Stimulated activated CD8-positive, alpha-beta memory T cell treated with anti-CD3 and anti-CD28 coated beads, Interleukin-4, amount 100 ng/mL, for 4 hours (primary cell): ENCODE measurements at places on chromosomes 12 and 14.

GRCh38 chr12:32505067-32505945 lies 105.9 kb downstream of the FGD4 start:
- DNase-seq: no peak

- no peak for DNase-seq
Observed at GRCh38 chr14:94031161-94031882, 5.2 kb downstream of the OTUB2 start.

DNA sequence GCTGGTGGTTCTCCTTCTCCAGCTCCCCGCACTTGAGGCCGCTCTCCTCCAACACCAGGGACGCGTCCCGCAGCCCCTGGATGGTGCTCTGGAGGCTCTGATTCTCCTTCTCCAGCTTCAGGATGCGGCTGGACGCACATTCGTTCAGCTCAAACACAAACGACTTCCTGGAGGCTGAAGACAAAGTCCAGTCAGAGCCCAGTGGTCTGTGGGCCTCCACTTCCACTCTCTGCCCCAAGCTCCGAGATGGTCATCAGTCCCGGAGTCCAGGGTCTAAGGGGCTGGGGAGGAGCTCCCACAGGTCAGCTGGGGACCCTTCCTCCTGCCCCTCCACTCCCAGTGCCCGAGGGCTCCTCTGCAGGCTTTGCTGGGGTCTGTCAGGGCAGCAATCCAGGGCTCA lies 76.6 kb upstream of the GPR68 start:
- no peak for DNase-seq

GRCh38 chr12:86727160-86727559 lies 471.0 kb upstream of the MGAT4C start:
- no peak for DNase-seq

DNA sequence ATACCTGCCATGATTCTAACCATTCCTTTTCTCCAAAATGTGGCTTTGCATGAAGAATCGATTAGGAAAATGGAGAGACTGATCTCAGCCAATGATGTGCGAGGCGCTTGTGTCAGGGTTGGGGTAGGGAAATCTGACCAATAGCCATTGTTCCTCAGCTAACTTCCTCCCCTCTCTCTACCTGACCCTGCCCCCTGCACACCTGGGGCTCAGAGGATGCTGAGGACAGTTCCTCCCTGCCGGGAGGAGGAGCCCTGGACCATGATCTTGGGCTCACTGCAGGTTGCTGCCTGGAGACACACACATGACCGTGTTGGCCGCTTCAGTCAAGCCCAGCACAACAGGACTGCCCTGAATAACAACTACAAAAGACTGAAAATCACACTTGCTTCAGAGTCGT lies 119.8 kb upstream of the SFSWAP start:
- no peak for DNase-seq

DNA sequence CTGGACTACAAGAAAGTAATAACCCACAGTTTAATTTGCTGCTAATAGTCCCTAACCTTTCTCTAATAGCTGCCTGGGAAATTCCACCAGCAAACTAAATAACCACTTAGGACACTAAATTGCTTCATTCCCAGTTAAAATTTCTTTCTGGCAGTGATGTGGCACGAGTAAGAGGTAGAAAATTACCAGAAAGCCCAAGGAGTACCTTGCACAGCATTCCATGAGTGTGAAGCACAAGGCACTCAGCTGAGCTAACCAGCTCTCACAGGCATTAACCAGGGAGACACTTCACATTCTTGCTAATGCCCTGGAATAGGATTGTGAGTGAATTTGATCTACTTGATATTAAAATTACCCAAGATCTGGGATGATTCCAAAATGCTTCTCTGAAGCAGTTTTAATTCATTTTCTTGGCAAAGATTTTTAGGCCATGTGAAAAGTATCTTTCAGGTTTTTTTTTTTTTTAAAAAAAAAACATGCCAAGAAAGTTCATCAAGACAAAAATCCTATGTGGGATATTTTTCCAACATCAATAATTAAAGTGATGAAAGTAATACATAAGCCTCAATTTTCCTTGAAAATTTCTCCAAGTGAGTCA lies 29.5 kb downstream of the TSPAN8 start:
- DNase-seq: no peak

DNA sequence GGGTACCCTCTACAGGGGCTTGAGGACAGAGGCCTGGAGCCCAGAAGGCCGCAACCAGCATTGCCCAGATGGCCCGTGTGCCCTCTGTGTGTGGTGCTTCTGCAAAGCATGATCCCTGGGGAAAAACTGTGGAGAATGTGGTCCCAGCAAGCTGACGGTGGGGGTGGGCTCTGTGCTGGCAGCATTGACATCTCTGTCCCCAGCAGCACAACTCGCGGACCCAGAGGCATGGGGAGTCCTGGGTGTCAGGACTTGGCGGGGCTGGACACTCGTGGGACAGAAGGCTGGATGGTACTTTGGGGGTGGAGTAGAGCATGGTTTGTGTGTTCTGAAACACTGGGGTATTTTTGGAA lies 4.3 kb downstream of the CLBA1 start:
- no peak for DNase-seq

DNA sequence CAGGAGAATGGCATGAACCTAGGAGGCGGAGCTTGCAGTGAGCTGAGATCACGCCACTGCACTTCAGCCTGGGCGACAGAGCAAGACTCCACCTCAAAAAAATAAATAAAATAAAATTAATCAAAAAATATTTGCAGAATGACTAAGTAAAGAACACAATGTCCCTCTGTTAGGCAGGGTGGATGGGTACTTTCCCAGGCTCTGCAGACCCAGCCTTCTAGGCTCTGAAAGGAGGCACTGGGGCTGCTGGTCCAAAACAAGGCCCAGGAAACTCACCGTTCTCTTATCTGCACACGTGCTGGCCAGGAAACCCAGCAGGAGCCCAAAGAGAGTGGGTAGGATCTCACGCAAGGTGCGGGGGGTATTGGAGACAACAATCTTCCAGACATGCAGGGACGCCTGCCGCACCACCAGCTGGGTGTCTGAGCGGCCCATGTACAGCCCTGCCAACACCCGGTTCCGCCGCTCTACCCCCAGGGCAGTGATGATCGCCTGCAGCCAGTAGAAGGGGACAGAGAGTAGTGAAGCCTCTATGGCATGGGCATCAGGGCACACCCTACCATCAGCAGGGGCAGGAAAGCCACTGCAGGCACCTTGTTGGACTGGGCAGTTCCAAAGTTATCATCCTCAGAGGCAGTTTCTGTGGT lies 25.8 kb upstream of the RAB35 start:
- DNase-seq: no peak

DNA sequence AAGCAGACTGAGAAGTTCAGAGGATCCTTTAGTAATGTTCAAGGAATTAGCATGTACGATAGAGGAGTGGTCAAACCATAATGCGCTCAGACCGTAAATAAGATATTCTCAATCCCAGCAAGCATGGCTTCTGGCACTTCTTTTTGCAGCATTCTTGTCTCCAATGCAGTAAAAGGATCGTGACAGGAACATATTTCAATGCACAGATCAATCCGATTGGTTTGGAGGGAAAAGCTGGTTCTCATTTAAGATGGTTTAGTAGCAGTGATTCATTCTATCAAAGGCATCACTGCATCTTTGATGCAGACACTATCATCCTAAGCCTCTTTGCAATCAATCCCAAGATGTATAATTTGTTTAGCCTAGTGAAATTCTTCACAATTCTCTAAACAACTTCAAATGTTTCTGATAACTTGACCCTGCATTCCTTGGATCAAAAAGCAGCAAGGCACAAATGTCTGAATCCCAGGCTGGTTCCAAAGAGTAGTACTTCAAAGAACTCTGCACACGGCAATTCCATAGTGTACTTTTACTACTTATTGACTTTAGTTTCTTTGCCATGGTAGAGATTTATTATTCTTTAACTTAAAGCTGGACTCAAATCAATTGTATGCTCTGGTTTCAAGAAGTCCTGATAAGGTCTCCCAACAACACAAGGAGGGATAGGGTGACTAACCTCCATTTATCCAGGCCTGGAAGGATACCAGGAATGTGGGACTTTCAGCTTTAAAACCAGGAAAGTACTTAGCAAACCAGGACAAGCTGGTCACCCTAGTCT lies 96.8 kb upstream of the MDM1 start:
- DNase-seq: no peak

DNA sequence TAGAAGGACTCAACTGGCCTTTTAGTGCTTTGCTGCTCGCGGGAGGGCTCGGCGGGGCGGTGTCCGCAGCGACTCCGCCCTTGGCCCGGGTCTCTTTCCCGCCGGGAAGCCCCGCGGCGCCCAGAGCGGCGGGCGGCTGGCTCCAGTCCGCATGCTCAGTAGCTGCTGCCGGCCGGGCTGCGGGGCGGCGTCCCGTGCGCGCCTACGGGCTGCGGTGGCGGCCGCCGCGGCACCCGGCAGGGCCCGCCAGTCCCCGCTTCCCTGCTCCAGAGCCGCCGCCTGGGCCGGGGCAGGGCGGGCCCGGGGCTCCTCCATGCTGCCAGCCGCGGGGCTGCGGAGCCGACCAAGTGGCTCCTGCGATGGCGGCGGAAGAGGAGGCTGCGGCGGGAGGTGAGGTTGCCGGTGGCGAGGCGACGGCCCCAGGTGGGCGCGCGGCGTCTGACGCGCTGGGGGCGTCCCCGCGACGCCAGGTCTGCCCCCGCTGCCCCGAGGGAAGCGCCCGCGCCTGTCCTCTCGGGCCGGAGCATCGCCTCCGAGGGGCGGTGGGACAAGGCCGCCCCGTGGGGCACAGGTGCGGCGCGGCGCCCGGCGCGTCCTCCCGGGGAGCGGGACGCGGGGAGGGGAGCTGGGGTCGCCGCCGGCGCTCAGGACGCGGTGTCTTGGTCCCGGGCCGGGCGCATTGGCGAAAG lies at the start of gene BMAL2:
BMAL2 (plus strand) TSS at position 123 of the 689 bp plus-strand sequence; CDS start at position 360, 237 bp downstream.
- DNase-seq: no peak

GRCh38 chr12:94938583-94938982 lies 64.9 kb downstream of the NDUFA12 start:
- no peak for DNase-seq

- DNase-seq: no peak
Observed at GRCh38 chr12:109621901-109622364, 48.3 kb downstream of the MVK start.

GRCh38 chr14:68279777-68280233 lies 460.2 kb downstream of the RAD51B start:
- no peak for DNase-seq

- DNase-seq: no peak
Observed at GRCh38 chr12:52055731-52056711, 4.8 kb downstream of the NR4A1 start.

GRCh38 chr12:5171701-5172100 lies 128.0 kb downstream of the KCNA5 start:
- no peak for DNase-seq

- peak; percentile 28 for DNase-seq
Observed at GRCh38 chr14:105093038-105093430, 27.8 kb upstream of the GPR132 start.

DNA sequence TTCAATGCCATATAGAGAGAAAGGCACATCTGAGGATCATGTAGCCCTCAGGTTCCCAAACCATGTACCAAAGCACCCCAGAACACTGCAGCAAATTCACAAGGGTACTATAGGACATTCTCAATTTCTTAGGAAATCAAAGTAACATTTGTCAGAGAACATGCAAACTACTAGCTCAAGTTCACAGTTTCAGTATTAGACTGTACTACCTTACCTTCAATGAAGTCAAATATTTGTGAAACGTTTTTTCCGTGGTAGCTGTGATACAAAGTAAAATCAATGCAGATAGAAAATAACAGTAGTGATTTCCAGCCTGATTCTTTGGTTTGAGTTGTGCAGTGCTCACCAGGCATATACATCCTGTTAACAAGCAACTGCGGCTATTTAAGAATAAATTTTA lies 197.1 kb downstream of the MED13L start:
- DNase-seq: no peak

DNA sequence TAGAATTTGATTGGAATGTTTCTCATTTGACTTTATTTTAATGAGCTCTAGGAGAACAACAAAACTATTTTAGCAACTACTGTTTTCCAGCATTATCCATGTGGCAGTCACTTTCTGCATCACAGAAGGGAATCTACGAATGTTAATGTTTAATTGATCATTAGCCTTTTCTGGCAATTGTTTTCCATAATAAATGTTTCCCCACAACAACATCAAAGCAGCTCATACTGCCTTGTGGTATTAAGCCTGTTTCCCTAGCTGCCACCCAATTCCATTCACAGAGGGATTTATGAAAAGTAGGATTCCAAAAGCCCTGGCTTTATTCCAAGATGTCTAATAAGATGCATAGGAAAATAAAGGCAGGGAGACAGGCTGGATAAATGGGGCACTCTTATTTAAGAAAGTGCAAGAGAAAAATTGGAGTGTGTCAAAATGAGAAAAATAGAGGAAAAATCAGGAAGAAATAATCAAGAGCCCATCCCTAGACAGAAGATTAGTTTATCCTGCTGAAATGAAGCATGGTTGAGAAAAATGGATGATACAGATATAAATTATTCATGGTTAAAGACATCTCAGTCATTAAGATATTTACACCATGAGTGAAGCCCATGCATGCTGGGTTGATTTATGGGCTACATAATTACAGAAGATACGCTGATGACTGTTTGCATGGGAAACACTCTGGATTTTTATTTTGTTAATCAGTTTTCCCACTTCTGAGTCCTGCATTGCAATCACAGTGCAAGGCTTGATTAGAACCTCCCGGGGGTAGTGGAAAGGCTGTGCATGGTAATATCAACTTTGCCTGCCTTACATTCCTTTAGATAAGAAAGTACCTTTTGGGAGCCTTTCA lies 180.3 kb downstream of the HELB start:
- DNase-seq: no peak

DNA sequence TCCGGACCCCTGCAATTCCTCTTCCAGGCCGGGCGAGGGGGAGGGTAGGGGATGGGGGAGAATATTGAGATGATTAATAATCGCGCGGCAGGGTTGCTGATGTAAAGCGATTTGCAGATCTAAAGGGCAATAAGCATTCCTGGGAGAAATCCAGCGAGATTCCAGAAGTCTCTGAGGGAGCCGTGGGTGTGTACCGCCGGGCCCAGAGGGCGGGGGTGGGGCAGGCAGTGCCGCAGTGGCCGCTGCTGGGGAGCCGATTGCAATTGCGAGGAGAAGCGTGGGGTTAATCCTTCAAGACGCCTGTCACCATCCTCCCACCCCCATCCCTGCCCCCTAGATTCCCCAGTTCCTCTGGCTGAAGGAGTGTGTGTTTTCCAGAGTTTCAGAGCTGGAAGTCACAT lies 16.4 kb downstream of the FOS start:
- DNase-seq: no peak

DNA sequence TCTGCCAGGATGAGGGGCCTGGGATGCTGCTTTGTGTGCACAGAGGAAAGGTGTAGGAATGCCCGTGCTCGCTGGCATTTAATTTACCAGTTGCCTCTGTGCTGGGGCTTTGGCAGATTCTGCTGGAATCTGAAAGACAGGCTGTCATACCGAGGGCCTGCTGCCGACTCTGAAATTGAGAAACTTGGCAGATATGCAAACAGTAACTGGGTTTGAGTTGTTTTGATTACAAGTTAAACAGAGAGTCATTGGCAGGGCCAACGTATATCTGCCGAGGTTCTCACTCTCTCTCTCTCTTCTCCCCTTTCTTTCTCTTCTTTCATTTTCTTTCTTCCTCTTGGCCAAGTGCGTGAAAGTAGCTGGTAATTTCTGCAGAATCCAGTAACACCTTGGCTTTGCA lies 618.7 kb downstream of the VRK1 start:
- no peak for DNase-seq
